ENCODE measurements at places on chromosomes 16 and 17.

DNA sequence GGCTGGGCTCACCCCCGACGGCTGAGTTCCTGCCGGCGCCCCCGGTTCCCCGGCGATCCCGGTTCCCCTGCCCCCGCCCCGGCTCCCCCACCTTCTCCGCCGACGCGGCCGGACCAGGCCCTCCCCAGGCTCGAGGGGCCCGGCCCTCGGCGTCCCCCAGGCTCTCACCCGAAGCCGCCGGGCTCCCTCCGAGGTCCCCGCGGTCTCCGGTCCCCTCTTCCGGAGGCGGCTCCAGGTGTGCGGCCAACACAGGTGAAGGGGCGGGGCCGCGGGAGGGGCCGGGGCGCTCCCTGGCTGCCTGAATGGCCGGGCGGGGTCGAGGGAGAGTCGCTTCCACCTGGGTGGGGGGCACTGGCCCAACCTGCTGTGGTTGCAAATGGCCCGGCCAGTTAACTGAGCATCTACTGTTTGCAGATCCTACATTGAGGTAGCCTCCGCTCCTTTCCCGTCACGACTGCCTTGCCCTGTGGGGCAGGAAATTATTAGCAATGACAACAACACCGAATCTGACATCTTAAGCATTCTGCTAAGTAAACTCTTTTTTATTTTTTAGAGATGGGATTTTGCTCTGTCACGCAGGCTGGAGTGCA lies at the start of gene BICDL2:
BICDL2 (minus strand) TSS at position 219 of the 590 bp plus-strand sequence. CDS start 1,448 bp downstream, outside the sequence.
- DNase-seq: no peak

DNA sequence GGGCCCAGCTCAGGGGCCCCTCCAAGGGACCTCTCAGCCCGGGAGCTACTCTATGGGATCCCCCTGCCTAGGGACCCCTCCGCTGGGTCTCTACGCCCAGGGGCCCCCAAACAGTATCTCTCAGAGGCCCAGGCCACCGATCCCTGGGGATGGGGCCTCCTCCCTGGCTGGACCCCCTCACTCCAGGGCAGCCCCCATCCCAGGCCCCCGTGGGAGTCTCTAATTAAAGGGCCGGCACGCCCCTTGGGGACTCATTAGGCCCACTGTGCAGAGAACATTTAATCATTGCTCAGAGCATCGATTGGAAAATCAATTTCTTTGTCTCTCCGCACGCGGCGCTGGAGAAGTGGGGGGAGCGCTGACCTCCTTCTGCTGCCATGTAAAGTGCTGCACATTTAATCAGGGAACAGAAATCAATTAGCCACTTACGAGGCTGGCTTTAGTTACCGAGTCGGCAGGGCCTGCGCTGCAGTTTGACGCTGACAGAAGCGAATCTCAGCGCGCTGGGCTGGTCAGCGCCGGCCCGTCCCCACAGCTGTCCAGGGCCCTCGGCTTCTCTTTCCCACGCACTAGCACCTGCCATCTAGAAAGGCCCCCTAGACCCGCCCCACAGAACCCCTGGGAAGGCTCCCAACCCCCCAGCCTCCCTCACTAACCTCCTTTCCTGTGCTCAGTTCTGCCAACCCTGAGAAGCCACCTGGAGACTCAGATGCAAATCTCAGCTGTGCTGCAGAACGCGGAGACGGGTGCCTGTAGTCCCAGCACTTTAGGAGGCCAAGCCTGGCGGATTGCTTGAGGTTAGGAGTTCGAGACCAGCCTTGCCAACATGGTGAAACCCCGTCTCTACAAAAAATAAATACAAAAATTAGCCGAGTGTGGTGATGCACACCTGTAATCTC lies 20.2 kb upstream of the C1QL1 start:
- no peak for DNase-seq

GRCh38 chr17:9880582-9880999 lies 24.5 kb downstream of the RCVRN start:
- DNase-seq: peak; percentile 76

- DNase-seq: peak; percentile 90
Measured at GRCh38 chr17:76204277-76204676, 36.0 kb downstream of the RNF157 start.

GRCh38 chr16:12620150-12620549 lies 183.5 kb downstream of the CPPED1 start:
- no peak for DNase-seq

DNA sequence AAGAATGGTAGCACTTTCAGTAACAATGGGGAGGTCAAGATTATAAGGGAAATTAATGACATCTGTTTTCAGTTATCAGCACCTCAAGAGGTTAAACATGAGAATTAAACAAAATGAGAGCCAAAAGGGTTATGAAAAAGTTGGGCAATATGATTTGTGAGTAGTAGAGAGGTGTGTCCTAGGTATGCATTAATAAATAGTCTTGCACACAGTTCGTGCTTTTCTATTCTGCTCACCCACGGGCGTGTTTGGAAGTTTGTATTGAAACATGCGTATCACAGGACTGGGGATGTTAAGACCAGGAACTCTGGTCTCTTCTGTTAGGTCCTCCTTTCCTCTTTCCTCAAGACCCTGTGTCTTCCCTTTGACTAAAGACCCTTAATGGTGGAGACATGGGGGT lies 6.0 kb downstream of the BPTF start:
- DNase-seq: no peak

DNA sequence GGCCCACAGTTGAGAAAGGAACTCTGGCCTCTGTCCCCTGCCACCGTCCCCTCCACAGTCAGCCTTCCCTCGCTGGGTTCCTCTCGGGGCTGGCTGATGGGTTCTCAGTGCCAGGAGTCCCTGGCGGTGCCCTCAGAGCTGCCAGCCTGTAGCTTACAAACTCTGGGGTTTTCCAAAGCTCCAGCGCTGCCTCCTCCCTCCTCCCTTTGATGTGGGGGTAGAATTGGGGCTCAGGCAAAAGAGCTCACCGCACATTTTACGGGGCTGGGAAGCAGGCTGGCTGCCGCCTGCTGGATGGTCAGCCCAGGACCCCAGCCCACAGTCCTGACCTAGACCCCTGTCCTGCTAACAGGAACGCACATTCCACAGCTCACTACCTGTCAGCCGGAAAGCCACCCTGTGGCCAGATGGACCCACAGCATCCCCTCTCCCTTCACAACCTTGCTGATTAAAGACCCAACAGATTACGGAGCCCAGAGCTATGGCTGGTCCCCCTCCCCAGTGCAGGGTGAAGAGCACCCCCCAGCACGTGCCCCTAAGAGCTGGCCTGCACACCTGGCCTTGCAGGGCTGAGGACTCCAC lies 6.0 kb downstream of the VASN start:
- DNase-seq: no peak

- DNase-seq: no peak
Measured at GRCh38 chr16:81718637-81719036, 60.5 kb upstream of the PLCG2 start.

- DNase-seq: no peak
Measured at GRCh38 chr17:64157669-64158180, 27.8 kb upstream of the ERN1 start.

DNA sequence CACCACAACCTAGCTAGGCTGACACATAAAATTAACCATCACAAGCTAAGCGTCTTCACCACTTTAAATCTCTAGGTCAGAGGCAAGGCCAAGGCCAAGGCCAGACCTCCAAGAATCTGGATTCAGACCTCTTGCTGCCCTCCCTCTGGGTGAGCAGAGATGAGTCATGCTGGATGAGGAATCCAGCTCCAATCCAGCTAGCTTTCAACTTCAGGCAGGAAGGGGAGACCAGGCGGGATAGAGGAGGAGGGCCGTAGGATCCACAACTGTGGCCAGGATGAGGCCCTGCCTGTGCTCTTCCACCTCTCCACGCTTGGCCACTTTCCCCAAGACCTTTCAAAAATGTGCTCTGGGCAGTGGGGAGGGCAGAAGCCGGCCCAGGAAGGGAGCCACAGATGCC lies 14.7 kb downstream of the LRRC75A start:
- peak; percentile 94 for DNase-seq

GRCh38 chr17:48579471-48579759 lies 1.3 kb upstream of the HOXB4 start:
- DNase-seq: no peak

DNA sequence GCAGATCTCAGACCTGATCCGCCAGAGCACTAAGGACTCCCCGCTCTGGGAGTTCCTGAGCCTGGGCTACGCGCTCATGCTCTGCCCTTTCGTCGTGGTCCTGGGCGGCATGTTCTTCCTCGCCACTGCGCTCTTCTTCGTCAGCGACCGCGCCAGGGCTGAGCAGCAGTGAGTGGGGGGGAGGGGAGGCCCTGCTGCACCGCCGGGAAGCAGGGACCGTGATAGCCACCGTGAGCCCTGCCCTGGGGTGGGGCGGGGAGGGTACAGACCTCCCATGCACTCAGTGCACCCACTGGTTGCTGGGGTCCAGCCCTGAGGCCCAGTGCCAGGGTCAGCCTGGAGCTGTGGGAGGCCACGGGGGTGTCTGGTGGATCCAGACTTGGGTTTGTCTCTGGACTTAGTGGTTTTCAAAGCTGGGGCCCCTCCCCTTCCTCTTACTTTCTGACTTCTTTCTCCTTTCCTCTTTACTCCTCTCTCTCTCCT lies 18.9 kb downstream of the MYBBP1A start:
- DNase-seq: no peak

GRCh38 chr17:30554839-30555751 lies 77.9 kb downstream of the GOSR1 start:
- DNase-seq: peak; percentile 48

GRCh38 chr16:29903590-29903989 lies 3.3 kb downstream of the ASPHD1 start:
- no peak for DNase-seq

DNA sequence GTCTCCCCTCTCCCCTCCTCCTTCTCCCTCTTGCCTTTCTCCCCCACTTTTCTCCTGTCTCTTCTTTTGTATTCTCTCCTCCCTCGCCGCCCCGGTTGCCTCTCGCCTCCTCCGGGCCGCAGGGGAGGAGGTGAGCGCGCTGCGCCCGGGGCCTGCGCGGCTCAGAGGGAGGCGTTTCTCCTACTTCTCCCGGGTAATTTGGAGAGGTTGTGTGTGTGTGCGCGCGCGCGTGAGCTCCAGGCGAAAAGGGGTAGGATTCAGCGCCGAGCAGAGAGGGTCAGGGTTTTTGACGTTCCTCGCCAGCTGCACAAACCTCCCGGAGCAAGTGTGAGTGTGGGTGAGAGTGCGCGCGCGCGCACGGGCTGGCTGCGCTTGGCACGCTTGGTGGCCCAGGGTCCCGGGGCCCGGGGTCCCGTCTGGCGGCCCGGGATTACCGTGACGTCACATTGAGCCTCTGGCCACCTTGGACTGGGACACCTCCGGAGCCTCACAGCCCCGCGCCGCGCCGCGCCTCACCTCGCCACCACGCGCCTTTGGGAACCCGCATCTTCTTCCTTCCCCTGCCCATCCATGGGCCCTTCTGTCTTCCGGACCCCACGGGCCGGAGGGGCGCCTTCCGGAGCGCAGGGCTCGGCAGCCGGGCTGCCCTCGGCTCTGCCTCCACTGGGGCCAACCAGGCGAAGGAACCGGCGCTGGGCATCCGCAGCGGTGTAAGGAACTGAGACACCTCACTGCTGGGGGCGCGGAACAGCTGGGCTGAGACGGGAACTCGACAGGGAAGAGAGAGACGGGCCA lies 479 bp downstream of the IRX6 start:
- no peak for DNase-seq

DNA sequence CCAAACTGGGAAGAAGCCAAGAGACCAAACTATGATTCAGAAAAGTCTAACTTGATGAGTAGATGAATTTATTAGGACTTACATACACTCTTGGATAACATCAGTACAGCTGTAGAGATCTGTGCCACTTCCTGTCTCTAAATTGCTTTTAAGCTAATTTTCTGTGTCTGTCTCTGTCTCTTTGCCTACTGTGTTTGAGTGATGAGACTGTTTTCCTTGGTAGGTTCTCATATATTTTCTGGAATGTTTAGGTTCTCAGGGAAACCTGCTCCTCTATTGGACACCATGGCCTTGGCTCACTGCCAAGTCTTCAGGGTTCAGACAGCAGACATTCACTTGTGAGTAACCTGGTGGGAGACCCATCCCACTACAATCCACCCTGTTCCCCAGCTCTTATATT lies 103.5 kb upstream of the KIF2B start:
- peak; percentile 31 for DNase-seq

- no peak for DNase-seq
Measured at GRCh38 chr17:42387661-42388380, 421 bp downstream of the STAT3 start.

- no peak for DNase-seq
Measured at GRCh38 chr17:76682296-76682695, 28.5 kb downstream of the MXRA7 start.

- DNase-seq: peak; percentile 70
Measured at GRCh38 chr17:50626037-50626574, 8.6 kb upstream of the ABCC3 start.

DNA sequence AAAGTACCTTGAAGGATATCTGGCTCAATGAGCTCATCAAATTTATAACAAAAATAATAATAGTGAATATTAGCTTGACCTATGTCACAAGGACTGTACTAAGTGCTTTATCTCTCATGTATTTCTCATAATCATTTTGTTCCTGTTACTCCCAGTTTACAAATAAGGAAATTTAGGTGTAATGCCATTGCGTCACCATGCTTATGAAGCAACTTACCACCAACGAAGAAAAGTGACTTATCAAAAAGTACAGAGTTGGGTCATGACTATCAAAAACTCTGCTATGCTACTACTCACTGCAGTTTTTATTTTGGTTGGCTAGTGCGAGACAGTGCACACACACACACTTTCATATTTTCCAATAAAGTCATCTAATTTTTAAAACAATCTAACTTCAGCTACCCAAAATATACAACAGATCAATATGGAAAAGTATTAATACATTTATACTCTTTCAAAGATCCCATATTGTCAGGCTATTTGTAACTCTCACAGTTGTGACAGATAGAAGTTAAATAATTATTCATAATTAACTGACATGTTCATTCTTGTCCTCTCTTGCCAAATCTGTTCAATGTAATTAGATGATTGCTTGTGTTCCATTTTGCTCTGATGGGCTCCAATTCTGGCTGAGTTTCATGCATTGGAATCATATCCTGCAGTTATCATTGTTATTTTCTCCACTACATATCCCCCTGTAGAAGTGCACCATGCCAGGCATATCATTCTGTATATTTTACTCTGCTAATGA lies 119.4 kb downstream of the KCNJ2 start:
- no peak for DNase-seq

- DNase-seq: no peak
Measured at GRCh38 chr17:43906951-43907424, 348 bp downstream of the MPP2 start.

DNA sequence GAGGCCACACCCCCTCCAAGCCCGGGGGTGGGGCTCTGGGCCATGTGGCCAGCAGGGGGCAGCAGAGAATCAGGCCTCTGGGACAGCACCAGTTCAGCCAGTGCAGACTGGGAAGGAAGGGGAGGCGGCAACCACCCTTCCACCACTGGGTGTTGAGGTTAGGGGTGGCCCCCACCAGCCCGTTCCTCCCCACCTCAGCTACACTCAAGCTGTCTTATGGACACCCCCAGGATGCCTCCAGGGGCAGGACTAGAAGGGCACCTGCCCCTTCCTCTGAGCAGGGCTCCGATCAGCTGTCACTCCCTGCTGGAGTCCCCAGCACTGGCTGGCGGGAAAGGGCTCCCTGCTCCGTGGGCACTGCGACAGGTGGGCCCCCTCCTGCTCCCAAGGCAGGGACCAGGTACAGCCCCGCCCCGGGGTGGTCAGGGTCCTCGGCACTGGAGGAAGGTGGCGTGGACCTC lies 21.8 kb downstream of the KATNB1 start:
- peak; percentile 78 for DNase-seq

Measured in EL (cell line).